ENCODE measurements at places on chromosomes 1 and 21.
A peak's percentile ranks its signal among the peaks of the same experiment; 100 is the strongest.

- no peak for DNase-seq
Observed at GRCh38 chr1:166911624-166912023, 35.6 kb upstream of the TADA1 start.

GRCh38 chr1:219476116-219476515 is 136.8 kb downstream of the ZC3H11B start:
- no peak for DNase-seq

DNA sequence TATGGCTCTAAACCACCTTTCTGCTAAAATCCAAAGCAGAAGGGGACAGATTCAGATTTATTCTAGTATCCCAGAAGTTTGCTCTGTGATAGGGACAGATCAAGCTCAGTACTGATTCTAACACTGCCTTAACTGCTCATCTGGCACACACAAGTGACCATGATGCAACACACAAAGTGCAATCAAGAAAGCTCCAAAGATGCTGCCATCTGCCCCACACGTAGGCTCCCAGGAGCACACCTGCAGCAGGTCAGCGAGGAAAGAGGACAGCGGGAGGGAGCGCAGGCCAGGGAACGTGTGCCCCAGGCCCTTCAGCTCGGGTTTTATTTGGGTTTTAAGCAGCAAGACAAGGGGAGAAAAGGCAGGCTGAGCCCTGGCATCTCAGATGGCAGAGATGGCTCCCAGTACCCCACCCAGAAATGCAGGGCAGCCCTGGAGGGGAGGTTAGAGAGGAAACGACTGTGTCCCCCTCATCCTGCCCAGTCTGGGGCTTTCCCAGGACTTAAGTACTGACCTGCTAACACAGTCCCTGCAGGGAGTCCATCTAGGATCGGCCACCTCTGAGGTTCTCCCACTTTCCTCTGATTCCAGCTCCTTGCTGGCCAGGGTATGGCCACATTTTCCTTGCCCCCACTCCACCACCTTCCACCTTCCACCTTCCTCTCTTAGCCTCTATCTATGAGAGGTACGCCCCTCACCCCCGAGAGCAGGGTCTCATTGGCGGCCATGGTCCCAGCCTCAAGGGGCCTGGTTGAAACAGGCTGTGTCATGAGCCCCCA is 1.2 kb downstream of the TRIM11 start:
- peak; percentile 50 for DNase-seq

DNA sequence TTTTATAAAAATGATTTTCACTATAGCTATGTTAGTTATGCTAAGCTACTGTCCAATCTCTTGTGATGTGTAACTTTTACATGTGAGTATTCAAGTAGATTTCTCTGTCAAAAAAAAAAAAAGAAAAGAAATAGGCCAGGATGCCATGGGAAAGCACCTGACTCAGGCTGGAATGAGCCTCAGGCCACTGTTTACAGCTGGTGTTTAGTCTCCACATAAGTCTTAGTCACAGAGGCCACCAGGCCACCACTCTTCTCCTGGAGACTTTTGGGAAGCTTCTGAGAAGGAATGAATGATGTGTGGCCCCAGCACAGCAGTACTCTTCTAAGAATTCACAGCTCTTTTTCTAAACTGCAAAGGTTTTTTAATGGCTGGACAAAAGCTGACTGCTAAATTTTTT is 48.9 kb downstream of the CHML start:
- no peak for DNase-seq

GRCh38 chr1:83887483-83887882 is 111.4 kb downstream of the TTLL7 start:
- DNase-seq: no peak

DNA sequence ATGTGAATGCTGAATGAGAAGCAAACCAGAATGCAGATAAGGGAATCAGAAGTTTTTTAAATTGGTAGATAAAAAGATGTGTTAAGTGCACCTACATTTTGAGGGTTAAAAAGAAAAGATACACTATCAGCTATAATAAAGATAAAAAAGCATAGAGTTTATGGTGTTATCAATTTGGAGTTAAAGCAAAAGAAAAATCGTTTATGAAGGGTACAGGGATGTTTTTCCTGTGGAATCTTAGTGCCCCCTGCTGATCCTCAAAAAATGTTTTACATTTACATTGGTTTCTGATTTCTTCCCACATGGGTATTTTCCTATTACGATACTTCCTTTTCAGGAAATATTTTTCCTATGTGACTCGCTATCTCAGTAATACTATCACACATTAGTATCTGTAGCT is 293.5 kb downstream of the MRPL39 start:
- no peak for DNase-seq

- no peak for DNase-seq
Observed at GRCh38 chr1:119052267-119052666, 64.1 kb upstream of the TBX15 start.

DNA sequence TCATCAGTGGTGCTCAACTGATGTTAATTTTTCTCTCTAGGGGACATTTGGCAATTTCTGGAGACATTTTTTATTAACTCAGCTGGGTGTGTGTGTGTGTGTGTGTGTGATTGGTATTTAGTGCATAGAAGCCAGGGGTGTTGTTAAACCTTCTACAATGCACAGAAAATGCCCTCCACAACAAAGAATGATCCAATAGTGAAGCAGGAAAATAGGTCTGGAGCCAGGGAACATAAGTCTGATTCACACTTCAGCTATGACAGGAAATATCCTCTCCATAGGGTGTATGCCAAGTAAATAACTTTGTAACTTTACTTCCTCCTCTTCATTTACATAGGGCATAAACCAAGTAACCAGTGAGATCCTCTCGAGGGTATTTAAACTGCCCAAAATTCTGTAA is 25.1 kb upstream of the TMEM61 start:
- no peak for DNase-seq

DNA sequence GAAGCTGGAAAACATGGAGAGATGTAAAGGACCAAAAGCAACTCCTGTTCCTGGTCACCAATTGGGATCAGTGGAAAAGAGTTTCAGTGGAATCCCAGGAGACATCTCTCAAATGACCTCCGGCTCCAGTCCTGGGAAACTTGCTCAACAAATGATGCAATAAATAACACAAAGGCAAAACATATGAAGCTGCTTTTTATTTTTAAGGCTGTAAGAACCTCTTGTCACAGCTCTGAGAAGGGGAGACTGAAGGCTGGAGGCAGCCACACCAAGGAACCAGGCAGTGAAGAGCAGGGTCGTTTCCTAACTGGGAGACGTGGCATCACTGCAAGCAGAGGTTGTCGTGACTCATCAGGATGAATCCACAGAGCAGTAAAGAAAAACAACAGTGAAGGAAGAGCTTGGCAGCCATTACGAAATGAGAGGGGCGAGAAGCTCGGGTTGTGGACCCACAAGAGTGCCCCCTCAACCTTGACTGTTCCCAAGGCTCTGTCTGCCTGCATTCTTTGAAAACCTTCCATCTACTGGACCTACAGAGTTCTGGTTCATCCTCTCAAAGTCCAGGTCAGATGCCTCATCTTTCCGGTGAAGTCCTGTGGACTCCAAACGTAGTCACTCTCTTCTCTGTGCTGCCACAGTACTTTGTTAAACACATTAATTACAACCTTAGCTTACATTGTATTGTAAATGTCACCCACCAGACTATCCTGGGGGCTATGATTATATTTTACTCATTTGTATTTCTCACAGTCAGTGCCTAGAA is 32.1 kb downstream of the JAK1 start:
- DNase-seq: no peak
